Fibroblast of lung (primary cell): ENCODE measurements at places on chromosomes 12 and 14. TPM values are rescaled to one million over a fixed set of nuclear protein-coding genes. Genes with fewer than 3 reads are reported as not detected.

GRCh38 chr12:46382408-46382963 lies 9.9 kb upstream of the SLC38A2 start:
- DNase-seq, result no peak
- H3K27ac ChIP-seq, result peak overlapping the region; percentile 98
- H3K4me1 ChIP-seq, result peaks cover 21% of the 10 kb centered on the region
- H3K36me3 ChIP-seq, result peaks cover 2% of the 10 kb centered on the region

GRCh38 chr14:88189417-88190191 lies 133.5 kb downstream of the KCNK10 start:
- H3K36me3 ChIP-seq, result no peaks in the 10 kb centered on the region
- peak; percentile 77 for DNase-seq
- H3K4me1 ChIP-seq, result peaks cover 2% of the 10 kb centered on the region
- H3K27me3 ChIP-seq, result no peaks in the 10 kb centered on the region
- H3K4me3 ChIP-seq, result no peak overlapping the region
- no peak overlapping the region for H3K27ac ChIP-seq

GRCh38 chr14:88682495-88683114 lies 110.1 kb downstream of the EML5 start:
- no peak overlapping the region for H3K27ac ChIP-seq
- H3K36me3 ChIP-seq, result no peaks in the 10 kb centered on the region
- no peaks in the 10 kb centered on the region for H3K27me3 ChIP-seq
- H3K4me1 ChIP-seq, result no peaks in the 10 kb centered on the region
- H3K4me3 ChIP-seq, result no peak overlapping the region

Gene ADGRD1
- 7.3 and 13.4 TPM in 2 replicates for total RNA-seq

GRCh38 chr12:52359621-52360061 lies 7.6 kb downstream of the KRT85 start:
- no peaks in the 10 kb centered on the region for H3K36me3 ChIP-seq
- DNase-seq, result no peak
- H3K4me3 ChIP-seq, result no peak overlapping the region
- no peaks in the 10 kb centered on the region for H3K4me1 ChIP-seq

GRCh38 chr12:26833743-26834490 lies 923 bp upstream of the ITPR2 start:
- peaks cover 5% of the 10 kb centered on the region for H3K4me1 ChIP-seq
- no peaks in the 10 kb centered on the region for H3K36me3 ChIP-seq
- no peaks in the 10 kb centered on the region for H3K27me3 ChIP-seq
- DNase-seq, result peak; percentile 19
- peak overlapping the region; percentile 43 for H3K4me3 ChIP-seq

- no peak for DNase-seq
- peaks cover 13% of the 10 kb centered on the region for H3K36me3 ChIP-seq
- H3K4me3 ChIP-seq, result no peak overlapping the region
- no peaks in the 10 kb centered on the region for H3K4me1 ChIP-seq
- H3K27ac ChIP-seq, result no peak overlapping the region
- no peaks in the 10 kb centered on the region for H3K27me3 ChIP-seq
These were observed 19.0 kb downstream of the EIF4B start for GRCh38 chr12:53025250-53025649.

GRCh38 chr12:71782017-71782416 lies 27.4 kb downstream of the RAB21 start:
- no peaks in the 10 kb centered on the region for H3K27me3 ChIP-seq
- no peak overlapping the region for H3K27ac ChIP-seq
- no peak overlapping the region for H3K4me3 ChIP-seq
- H3K36me3 ChIP-seq, result no peaks in the 10 kb centered on the region
- H3K4me1 ChIP-seq, result no peaks in the 10 kb centered on the region

DNA sequence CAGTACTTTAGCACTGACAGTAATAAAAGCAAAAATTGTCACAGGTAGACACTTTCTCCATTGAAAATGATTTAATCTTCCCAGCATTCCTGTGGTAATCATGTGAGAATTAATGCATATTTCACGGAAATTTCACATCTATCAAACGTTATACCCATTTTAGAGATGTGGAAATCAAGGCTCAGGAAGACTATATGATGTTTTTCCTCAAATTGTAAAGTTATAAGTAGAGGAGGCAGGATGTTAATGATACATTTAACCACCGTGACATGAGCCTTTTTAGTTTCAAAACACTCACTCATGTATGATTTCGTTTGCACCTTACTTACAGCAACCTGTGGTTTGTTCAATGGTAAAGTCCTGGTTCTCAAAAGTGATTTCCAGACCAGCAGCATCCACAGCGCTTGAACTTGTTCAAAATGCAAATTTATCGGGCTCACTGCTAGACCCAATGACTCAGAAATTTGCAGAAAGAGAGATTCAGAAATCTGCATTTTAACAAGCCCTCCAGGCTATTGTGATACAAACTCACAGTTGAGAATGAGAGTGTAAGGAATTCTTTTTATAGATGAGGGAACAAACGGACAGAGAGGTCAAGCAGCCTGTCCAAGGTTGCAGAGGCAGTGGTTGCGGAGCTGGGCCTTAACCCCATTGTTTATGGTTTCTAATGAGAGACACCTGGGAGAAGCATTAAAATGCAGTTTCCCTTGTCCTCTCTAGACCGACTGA lies 654.8 kb upstream of the TBX3 start:
- DNase-seq, result no peak
- no peak overlapping the region for H3K27ac ChIP-seq
- H3K4me3 ChIP-seq, result no peak overlapping the region
- no peaks in the 10 kb centered on the region for H3K27me3 ChIP-seq

DNA sequence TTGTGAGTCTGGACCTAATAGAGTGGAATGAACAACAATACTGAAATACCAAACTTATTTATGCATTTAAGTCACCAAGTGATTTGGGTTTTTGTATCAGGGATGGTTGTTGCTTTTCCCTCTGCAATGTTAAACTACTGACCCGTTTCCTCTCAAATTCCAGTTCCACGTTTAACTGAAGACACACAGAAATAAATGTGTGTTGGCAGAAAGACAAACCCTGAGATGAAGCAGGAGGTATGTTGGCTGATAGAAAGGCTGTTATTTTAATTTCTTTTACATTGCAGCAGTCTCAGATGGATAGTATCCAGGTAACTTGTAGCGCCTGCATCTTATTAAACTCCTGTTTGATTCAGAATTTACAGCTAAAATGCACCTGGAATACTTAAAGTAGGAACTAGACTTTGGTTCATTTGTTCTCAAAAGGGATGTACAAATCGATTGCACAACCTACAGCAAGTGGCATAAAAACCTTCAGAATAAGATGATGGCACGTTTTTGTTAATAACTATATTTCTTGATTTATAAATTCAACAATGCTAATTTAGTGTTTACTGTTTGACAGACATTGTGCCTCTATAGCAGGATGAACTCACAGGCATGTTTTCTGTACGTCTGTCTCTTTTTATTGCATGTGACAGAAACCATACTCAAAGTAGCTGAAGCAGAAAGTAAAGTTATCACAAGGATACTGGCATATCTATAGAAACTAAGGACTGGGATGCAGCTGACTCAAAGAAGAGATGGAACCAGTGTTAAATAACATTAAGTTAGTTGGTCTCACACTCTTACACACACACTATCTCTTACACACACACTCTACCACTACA lies 405.7 kb downstream of the ZFP36L1 start:
- peak; percentile 57 for DNase-seq
- peaks cover 2% of the 10 kb centered on the region for H3K4me1 ChIP-seq
- no peaks in the 10 kb centered on the region for H3K27me3 ChIP-seq
- no peak overlapping the region for H3K4me3 ChIP-seq

DNA sequence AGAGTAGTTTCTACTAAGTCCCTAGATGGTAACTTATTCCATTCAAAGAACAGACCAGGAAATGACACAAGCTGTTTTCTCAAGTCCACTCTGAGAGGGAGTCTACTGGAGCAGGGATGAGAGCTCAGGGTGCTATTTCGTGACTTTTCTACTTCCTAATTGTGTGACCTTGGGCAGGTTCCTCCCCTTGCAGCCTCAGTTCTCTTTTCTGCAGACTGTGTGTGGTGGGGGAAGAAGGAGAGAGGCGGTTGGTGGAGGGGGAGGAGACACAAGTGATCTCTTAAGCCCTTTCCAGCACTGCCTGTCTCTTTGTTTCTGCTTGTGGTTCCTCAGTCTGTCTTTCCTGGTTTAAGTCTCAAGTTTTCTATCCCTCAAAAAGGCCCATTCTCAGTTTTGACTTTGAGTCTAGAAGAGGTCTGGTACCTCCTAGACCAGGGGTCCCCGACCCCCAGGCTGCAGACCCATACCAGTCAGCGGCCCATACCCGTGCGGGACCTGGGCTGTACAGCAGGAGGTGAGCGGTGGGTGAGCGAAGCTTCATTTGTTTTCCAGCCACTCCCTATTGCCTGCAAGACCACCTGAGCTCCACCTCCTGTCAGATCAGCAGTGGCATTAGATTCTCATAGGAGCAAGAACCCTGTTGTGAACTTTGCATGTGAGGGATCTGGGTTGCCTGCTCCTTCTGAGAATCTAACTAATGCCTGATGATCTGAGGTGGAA lies 10.7 kb downstream of the FGF6 start:
- no peaks in the 10 kb centered on the region for H3K4me1 ChIP-seq
- no peaks in the 10 kb centered on the region for H3K36me3 ChIP-seq
- H3K4me3 ChIP-seq, result no peak overlapping the region
- no peaks in the 10 kb centered on the region for H3K27me3 ChIP-seq
- no peak for DNase-seq
- no peak overlapping the region for H3K27ac ChIP-seq

- H3K4me1 ChIP-seq, result no peaks in the 10 kb centered on the region
- no peak overlapping the region for H3K27ac ChIP-seq
- DNase-seq, result no peak
- H3K36me3 ChIP-seq, result no peaks in the 10 kb centered on the region
- H3K4me3 ChIP-seq, result no peak overlapping the region
These were observed 140.2 kb downstream of the BCAT1 start for GRCh38 chr12:24808651-24809050.

DNA sequence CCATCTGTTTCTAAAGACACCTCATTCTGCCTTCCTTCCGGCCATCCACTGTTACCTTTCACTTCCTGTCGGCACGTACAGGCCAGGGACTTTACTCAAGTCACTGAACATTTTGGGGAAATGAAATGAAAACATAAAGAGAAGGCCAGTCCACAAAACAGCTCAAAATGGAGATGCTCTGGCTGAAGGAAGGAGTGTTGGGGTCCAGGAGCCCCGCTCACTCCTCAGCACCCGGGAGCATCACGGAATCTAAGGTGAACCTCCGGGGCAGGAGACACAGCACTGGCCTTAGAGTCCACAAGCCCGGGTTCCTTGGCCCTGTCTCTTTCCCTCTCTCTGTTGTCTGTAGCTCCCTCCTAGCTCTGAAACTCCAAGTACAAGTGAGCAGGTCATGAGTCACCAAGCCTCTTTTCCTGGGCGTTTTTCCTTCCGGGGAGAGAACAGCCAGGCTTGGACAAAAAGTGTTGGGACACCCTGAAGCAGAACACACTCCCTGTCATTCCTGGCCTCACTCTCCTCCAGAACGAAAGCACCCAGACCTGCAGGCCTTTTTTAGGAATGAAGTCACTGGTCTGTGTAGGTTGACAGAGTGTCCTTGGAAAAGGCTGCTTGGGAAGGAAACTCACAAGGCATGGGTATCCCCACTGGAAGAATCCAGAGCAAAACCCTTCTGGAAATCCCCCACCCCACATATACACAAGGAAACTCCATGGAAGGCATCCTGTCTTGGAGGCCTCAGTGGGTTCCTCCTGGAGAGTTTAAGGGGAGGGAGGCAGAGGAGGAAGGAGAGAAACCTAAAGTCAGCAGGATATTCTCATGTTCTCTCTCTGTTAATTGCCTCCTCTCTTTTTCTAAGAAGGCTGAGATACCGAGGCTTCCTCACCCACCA lies 245.3 kb downstream of the ZFP36L1 start:
- no peaks in the 10 kb centered on the region for H3K36me3 ChIP-seq
- H3K27ac ChIP-seq, result peak overlapping the region; percentile 100
- no peak overlapping the region for H3K4me3 ChIP-seq
- no peaks in the 10 kb centered on the region for H3K27me3 ChIP-seq
- peak; percentile 94 for DNase-seq

DNA sequence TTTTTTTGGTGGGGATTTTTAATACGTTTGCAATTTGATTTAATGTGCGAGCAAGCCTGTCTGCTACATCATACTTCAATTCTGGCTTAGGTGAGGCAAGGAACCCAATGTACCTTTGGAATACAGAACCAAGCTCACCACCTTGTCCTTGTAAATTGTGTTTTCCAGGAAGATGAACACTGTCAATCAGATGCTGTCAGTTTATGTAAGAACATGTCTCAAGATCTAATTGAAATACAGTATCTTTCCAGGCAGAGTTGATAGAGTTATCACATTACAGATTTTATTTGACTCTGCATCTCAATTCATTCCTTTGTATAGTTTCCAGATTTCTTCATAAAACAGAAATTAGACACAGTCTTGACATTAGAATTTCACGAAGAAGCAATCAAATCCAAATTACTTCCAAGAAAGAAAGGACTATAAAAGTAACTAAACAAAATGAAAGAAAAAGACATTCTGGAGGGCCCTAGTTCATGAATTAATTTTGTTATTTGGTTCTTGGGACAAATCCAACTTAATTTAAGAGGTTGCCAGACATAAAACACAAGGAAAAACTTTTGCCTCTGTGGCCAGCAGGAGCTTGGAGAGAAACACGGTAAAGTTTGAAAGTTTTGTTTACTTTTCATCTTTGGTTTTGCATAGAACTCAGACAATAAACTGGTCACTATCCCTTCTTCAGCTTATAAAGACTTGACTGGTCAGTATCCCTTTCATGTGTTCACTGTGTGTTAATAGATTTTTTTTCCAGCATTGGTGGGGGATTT lies 16.4 kb upstream of the MED13L start:
- no peaks in the 10 kb centered on the region for H3K36me3 ChIP-seq
- H3K27me3 ChIP-seq, result no peaks in the 10 kb centered on the region
- no peaks in the 10 kb centered on the region for H3K4me1 ChIP-seq
- H3K4me3 ChIP-seq, result no peak overlapping the region

GRCh38 chr12:63353559-63353958 lies 202.6 kb upstream of the AVPR1A start:
- peak; percentile 2 for DNase-seq
- H3K4me1 ChIP-seq, result no peaks in the 10 kb centered on the region
- no peaks in the 10 kb centered on the region for H3K27me3 ChIP-seq
- no peaks in the 10 kb centered on the region for H3K36me3 ChIP-seq

- H3K36me3 ChIP-seq, result no peaks in the 10 kb centered on the region
- DNase-seq, result no peak
- H3K4me3 ChIP-seq, result no peak overlapping the region
These were observed 11.7 kb downstream of the EPS8 start for GRCh38 chr12:15777355-15778012.

Gene LRP1-AS
- total RNA-seq, result not detected in 2 replicates
